ENCODE measurements at places on chromosomes 7 and 10.
A peak's percentile ranks its signal among the peaks of the same experiment; 100 is the strongest.

GRCh38 chr7:131057015-131057793, 270.5 kb upstream of the MKLN1 start:
- peak; percentile 27 for DNase-seq

DNA sequence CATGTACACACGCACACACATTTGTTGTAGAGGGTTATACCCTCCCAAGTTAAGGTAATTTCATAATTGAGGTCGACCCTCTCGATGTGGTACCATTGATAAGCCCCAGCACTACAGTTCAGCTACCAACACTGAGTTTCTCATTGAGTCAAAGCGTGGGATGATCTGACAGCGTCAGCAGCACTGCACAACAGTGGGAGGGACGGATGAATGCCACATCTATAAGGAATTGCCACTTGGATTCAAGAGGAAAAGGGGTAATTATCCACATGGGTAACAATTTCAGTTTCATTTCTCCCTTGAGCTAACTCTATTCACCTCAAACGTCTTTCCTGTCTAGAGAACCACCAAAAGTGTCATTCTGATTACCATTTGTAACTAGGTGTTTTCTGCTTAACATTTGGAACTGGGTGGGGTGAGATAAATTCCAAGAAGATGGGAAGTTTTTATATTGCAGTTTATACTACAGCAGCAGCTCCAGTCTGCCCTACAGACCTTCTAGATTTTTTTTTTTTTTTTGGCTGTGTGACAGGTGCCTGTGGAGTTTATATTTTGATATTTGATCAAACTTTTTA, 342.9 kb downstream of the AUTS2 start:
- no peak for DNase-seq

GRCh38 chr10:114304571-114305421, 65.7 kb downstream of the VWA2 start:
- DNase-seq = no peak

DNA sequence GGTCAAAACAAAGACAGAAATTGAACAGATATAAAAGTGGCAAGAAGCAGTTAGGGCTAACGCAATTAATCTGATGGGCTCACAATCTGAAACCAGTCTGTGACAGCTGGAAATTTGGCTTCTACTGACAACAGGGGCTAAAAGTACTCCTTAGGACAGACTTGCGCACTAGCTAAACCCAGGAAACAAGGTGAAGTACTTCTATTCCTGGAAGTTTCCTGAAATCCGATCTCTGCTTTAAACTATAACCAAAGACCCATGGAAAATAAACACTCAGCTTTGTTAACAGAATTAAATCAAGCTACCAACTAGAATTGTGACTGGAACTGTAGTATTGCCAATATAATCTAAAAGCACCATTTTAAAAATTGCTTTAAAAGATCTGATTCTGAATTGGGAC, 520.2 kb upstream of the ZWINT start:
- no peak for DNase-seq

DNA sequence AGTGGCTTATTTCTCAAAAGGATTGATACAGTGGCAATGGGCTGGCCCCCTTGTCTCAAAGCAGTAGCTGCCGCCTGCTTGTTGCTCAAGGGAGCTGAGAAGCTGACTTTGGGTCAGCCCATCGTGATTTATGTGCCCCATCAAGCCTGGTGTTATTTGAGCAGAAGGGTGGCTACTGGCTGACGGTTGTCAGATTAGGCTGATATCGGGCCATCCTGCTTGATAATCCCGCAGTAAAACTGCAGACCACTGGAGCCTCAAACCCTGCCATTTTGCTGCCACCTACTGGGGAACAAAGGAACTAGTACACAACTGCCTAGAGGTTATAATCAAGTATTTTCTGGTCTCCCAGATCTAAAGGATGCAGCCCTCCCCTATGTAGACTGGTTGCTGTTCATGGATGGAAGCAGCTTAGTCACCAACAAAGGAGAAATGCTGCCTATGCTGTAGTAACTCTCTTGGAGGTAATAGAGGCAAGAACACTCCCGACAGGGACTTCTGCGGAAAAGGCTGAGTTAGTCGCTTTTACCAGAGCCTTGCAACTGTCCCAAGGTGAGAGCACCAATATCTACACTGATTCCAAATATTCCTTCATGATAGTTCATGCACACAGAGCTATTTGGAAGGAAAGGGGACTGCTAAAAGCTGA, 65.9 kb upstream of the ZNF92 start:
- no peak for DNase-seq

DNA sequence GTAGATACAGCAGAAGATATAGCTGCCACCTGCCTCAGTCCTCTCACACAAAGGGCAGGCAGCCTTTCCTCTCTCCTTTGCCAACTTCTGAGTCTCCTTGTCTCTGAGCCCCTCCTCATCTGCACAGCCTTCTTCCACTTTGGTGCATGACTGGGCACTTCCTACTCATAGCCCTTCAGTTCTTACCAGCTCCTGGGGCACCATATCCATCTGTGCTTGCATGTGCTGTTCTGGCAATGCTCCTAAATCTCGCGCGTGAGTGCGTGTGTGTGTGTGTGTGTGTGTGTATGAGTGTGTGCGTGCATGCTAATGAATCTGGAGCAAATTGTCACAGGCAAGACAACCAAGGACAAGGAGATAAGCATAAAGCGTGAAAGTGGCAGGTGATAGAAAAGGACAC, 1271.6 kb upstream of the SORCS1 start:
- no peak for DNase-seq

GRCh38 chr10:76049581-76050290, 618.3 kb downstream of the LRMDA start:
- DNase-seq = no peak

DNA sequence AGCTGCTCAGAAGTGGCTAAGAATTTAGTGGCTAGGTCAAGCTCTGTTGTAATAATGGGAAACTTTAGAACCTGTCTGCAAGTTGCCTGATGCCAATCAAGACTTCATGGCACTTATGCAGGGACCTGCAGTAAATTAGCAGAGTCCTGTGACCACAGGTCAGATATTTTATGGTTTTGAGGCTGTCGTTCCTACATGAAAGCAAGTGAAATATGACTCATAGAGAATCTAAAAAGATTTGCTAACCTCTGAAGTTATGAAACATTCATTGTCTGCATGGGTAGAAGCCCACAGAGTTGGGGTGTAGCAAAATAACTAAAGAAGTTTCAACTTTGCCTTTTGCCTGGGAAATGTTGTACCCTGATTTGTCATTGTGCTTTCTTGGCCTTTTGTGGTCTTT, 32.3 kb downstream of the SLC39A12 start:
- DNase-seq = no peak

DNA sequence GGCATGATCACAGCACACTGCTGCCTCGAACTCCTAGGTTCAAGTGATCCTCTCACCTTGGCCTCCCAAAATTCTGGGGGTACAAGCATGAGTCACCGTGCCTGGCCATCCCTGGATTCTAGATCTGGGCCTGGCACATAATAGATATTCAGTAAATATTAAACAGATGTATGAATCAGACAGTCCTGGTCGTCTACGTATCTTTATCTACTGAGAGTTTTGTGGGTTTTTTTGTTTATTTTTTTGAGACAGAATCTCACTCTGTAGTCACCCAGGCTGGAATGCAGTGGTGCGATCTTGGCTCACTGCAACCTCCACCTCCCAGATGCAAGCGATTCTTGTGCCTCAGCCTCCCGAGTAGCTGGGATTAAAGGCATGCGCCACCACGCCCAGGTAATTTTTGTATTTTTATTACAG, 24.3 kb upstream of the ITGB1 start:
- DNase-seq = no peak

- DNase-seq = no peak
These were observed 64.1 kb downstream of the DOCK1 start for GRCh38 chr10:126969310-126969709.

GRCh38 chr10:63711867-63712716, 190.9 kb downstream of the REEP3 start:
- peak; percentile 93 for DNase-seq
